ENCODE measurements at places on chromosomes 1 and 21.

- no peak for DNase-seq
- peaks cover 16% of the 10 kb centered on the region for H3K27me3 ChIP-seq
- no peaks in the 10 kb centered on the region for H3K4me1 ChIP-seq
- no peak overlapping the region for H3K4me3 ChIP-seq
- no peak overlapping the region for H3K27ac ChIP-seq
Measured at GRCh38 chr1:165495858-165496205, 48.0 kb upstream of the LRRC52 start.

GRCh38 chr1:230216896-230217295 is 149.9 kb downstream of the GALNT2 start:
- H3K27ac ChIP-seq: no peak overlapping the region
- no peaks in the 10 kb centered on the region for H3K27me3 ChIP-seq
- no peak for DNase-seq
- no peak overlapping the region for H3K4me3 ChIP-seq
- H3K4me1 ChIP-seq: peaks cover 45% of the 10 kb centered on the region
- peaks cover 42% of the 10 kb centered on the region for H3K36me3 ChIP-seq

DNA sequence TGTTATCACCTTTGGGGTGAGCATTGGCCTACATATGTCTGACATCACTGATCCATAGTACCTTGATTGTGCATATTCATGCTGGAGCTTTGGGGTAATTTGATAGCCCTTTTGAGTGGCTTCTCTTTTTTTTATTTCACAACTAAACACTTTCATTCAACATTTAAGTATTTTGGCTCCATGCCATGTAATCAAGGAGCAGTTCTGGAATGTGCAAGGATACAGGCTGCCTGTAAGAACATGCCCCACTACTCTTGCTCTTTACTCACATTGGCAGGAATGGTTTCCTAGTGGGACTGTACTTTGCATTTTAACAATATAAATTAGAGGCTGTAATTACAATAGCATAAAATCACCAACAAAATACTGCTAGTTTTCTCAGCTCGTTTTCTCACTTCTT is 300.7 kb upstream of the SPAG17 start:
- H3K27me3 ChIP-seq: no peaks in the 10 kb centered on the region
- no peaks in the 10 kb centered on the region for H3K4me1 ChIP-seq
- H3K27ac ChIP-seq: no peak overlapping the region
- no peaks in the 10 kb centered on the region for H3K36me3 ChIP-seq
- H3K4me3 ChIP-seq: no peak overlapping the region
- no peak for DNase-seq

DNA sequence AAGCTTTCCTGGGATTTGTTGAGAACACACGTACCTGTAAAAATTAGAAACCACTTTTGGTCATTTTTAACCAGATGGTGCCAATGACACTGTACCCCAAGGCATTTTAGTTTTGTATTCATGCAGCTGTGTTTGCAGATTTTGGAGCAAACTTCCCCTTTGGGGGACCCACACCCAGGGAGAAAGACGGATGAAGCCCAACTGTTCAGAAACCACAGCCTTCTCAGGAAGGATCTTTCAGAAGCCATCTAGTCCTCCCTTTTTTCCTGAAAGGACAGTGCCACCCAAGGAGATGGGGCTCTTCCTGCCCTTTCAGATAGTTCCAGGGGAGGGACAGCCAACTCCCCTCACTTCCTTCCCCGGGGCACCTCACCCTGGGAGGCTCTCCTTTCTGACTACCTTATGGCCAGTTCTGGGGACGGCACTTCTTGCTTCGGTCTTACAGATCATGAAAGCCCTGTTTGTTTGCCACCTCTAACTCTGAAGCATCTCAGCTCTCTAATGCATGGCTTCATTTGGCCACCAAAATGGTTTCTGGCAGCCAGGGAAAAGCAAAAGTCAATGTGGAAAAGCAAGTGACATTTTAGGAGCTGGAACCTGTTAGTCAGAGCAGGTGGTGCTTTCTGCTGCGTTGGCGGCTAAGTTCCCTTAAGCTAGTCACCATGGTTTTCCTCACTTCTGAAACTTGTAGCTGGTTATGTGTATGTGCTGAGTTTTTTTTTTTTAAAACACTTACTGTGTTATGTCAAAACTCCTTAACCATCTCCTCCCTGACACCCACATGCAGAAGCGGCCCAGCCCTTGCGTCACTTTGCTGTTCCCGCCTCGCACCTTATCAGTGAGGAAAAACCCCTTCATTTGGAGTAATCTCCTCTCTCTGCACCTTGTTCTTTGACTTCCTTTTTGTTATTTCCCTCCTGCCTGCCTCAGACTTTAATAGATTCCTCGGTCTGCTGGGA is 10.1 kb downstream of the TMCC2 start:
- peak overlapping the region; percentile 63 for H3K4me3 ChIP-seq
- peak overlapping the region; percentile 95 for H3K27ac ChIP-seq
- H3K27me3 ChIP-seq: no peaks in the 10 kb centered on the region
- peak; percentile 66 for DNase-seq
- H3K36me3 ChIP-seq: peaks cover 31% of the 10 kb centered on the region

- H3K4me1 ChIP-seq: no peaks in the 10 kb centered on the region
- H3K36me3 ChIP-seq: peaks cover 46% of the 10 kb centered on the region
- no peak for DNase-seq
- no peaks in the 10 kb centered on the region for H3K27me3 ChIP-seq
- no peak overlapping the region for H3K4me3 ChIP-seq
Measured at GRCh38 chr1:117481410-117481809, 114.2 kb downstream of the MAN1A2 start.

DNA sequence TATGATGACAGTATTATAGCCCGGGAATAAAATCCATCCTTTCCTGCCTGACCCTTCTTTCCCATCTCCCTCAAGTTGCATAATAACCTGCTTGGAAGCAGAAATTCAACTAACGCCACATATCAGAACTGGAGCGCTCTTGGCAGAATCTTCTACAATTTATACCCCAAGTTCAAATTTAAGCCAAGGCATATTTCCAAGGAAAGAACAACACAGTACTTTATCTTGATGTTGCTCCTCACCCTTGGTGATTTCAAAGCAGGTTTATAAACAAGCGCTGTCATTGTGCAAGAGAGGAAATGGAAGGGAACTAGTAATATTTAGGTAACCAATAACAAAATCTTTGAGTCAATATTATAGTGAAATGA is 38.0 kb upstream of the PTGFRN start:
- no peak overlapping the region for H3K27ac ChIP-seq
- H3K4me1 ChIP-seq: peaks cover 21% of the 10 kb centered on the region
- no peaks in the 10 kb centered on the region for H3K27me3 ChIP-seq
- no peak for DNase-seq

GRCh38 chr1:218656301-218657037 is 311.3 kb downstream of the TGFB2 start:
- DNase-seq: no peak
- no peaks in the 10 kb centered on the region for H3K36me3 ChIP-seq
- H3K4me3 ChIP-seq: no peak overlapping the region
- no peaks in the 10 kb centered on the region for H3K4me1 ChIP-seq

- H3K36me3 ChIP-seq: no peaks in the 10 kb centered on the region
- H3K4me3 ChIP-seq: no peak overlapping the region
- H3K27ac ChIP-seq: no peak overlapping the region
- H3K4me1 ChIP-seq: no peaks in the 10 kb centered on the region
Measured at GRCh38 chr1:162327144-162327787, 49.4 kb downstream of the SPATA46 start.

- H3K27me3 ChIP-seq: peaks cover 15% of the 10 kb centered on the region
- H3K4me3 ChIP-seq: no peak overlapping the region
- H3K36me3 ChIP-seq: no peaks in the 10 kb centered on the region
- H3K4me1 ChIP-seq: peaks cover 25% of the 10 kb centered on the region
- no peak for DNase-seq
Measured at GRCh38 chr1:181126871-181127587, 38.5 kb downstream of the IER5 start.

DNA sequence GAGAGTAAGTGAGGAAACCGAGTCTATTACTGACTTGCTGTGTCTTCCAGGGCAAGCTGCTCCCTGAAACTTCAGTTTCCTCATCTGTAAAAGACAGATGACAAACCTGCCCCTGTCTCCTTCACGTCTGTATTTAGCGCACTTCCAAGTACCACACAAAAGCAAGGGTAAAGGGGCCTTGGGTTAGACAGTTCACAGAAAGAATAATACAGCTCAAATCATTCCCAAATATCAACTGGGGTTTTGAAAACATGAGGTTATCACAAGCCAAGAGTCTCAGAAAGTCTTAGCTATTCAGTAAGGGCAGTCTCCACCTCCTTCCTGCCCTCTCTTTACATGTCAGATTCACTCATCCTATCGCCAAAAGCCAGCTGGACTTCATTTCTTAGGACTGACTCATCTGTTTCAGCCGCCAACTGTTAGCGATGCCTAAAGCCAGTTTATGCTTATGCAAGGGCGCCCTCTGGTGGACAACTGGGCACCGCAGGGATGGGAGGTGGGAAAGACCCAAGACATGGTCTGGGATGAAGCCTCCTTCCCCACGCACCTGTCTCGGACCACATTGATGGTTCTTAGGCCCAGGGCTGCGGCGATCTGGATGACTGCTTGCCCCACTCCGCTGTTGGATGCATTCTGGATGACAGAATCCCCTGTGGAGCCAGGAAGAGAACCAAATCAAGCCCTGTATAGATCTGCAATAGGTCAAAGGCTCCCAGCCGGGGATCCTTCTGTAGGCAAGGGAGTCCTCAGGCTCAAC is 21.1 kb upstream of the SRSF4 start:
- H3K36me3 ChIP-seq: peaks cover 8% of the 10 kb centered on the region
- H3K27ac ChIP-seq: no peak overlapping the region
- no peaks in the 10 kb centered on the region for H3K27me3 ChIP-seq
- H3K4me3 ChIP-seq: no peak overlapping the region

GRCh38 chr1:89939693-89940438 is 55.0 kb upstream of the ZNF326 start:
- no peaks in the 10 kb centered on the region for H3K4me1 ChIP-seq
- H3K27me3 ChIP-seq: no peaks in the 10 kb centered on the region
- no peak overlapping the region for H3K4me3 ChIP-seq
- H3K36me3 ChIP-seq: peaks cover 17% of the 10 kb centered on the region

GRCh38 chr1:96009831-96010434 is 711.7 kb upstream of the PTBP2 start:
- H3K4me1 ChIP-seq: no peaks in the 10 kb centered on the region
- H3K4me3 ChIP-seq: no peak overlapping the region
- no peaks in the 10 kb centered on the region for H3K27me3 ChIP-seq
- no peak overlapping the region for H3K27ac ChIP-seq
- H3K36me3 ChIP-seq: no peaks in the 10 kb centered on the region
- no peak for DNase-seq

DNA sequence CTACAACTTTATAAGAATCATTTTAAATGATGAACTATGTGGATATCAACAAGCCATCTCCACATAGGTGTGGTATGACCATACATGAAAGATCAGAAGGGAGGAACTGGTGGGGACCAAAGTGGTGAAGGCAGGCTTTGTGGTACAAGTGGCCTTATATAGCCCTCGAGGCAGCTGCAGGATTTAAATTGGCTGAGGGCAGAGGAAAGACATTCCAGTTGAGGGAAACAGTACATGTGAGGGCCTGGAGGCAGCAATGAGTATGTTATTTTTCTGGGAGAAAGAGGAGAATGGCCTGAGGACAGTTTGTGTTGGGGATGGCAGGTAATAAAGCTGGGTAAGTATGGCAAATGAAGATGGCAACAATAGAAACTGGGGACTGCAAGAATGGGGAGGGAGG is 17.1 kb downstream of the OSCP1 start:
- H3K36me3 ChIP-seq: no peaks in the 10 kb centered on the region
- no peak for DNase-seq
- H3K4me3 ChIP-seq: no peak overlapping the region
- no peaks in the 10 kb centered on the region for H3K4me1 ChIP-seq
- H3K27ac ChIP-seq: no peak overlapping the region

DNA sequence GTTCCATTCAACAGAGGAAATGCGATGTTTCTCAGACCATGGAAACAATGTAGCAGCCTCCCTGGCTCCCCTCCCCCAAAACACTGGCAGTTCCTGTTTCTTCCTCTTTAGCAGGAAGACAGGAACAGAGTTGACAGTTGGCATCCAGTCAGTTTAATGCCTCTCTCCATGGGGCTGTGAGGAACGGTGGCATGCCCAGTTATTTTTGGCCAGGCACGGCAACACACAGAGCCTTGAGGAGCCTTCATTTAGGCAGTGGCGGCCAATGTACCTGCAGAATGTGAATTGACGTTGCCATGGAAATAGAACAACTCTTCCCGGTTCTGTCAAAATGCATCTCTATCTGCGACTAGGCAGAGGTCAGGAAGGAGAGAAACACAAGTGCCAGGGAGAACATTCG is 330.6 kb downstream of the DSCAM start:
- H3K4me1 ChIP-seq: no peaks in the 10 kb centered on the region
- H3K27me3 ChIP-seq: peaks cover 3% of the 10 kb centered on the region
- no peak overlapping the region for H3K4me3 ChIP-seq
- DNase-seq: no peak
- H3K27ac ChIP-seq: no peak overlapping the region
- no peaks in the 10 kb centered on the region for H3K36me3 ChIP-seq

DNA sequence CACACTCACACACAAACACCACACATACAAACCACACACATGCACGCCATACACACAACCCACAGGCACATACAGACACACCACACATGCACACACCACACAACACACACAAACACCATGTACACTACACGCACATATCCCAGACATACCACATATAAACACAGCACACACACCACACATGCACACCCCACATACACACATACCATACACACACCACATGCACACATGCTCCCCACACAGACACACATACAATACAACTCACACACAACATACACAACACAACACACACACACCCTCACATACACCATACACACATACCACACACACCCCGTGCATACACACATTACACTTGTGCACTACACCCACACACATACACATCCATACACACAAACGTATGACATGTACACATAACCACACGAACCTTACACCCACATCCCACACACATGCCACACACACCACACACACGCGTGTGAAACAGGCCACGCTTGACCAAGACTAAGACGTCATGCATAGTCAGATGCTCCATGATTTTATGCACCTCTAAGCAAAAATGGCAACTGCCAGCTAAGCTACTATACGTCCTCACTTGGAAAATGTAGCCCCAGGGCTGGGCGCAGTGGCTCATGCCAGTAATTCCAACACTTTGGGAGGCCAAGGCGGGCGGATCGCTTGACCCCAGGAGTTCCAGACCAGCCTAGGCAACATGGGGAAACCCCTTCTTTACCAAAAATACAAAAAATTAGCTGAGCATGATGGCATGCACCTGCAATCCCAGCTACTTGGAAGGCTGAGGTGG is 77.4 kb upstream of the TMPRSS2 start:
- no peak overlapping the region for H3K4me3 ChIP-seq
- DNase-seq: no peak
- H3K36me3 ChIP-seq: no peaks in the 10 kb centered on the region
- no peaks in the 10 kb centered on the region for H3K4me1 ChIP-seq

GRCh38 chr21:38811257-38811656 is 5.5 kb downstream of the ETS2 start:
- H3K27me3 ChIP-seq: no peaks in the 10 kb centered on the region
- no peak for DNase-seq
- H3K4me3 ChIP-seq: no peak overlapping the region
- H3K4me1 ChIP-seq: peaks cover 33% of the 10 kb centered on the region
- H3K27ac ChIP-seq: no peak overlapping the region
